Neuronal stem cell (in vitro differentiated cells): ENCODE measurements at places on chromosomes 6 and 20.

- DNase-seq: no peak
- H3K36me3 ChIP-seq: no peaks in the 10 kb centered on the region
- H3K27me3 ChIP-seq: no peaks in the 10 kb centered on the region
- H3K4me3 ChIP-seq: no peak overlapping the region
These were observed 170.7 kb downstream of the CDC5L start for GRCh38 chr6:44558024-44558831.

GRCh38 chr6:118781897-118782296 lies 112.1 kb upstream of the ASF1A start:
- no peaks in the 10 kb centered on the region for H3K36me3 ChIP-seq
- peaks cover 6% of the 10 kb centered on the region for H3K4me1 ChIP-seq
- no peak for DNase-seq
- H3K4me3 ChIP-seq: no peak overlapping the region

- no peak for DNase-seq
- H3K27ac ChIP-seq: no peak overlapping the region
- H3K36me3 ChIP-seq: no peaks in the 10 kb centered on the region
- H3K4me1 ChIP-seq: no peaks in the 10 kb centered on the region
These were observed 840.8 kb downstream of the TBC1D32 start for GRCh38 chr6:120493505-120493904.

DNA sequence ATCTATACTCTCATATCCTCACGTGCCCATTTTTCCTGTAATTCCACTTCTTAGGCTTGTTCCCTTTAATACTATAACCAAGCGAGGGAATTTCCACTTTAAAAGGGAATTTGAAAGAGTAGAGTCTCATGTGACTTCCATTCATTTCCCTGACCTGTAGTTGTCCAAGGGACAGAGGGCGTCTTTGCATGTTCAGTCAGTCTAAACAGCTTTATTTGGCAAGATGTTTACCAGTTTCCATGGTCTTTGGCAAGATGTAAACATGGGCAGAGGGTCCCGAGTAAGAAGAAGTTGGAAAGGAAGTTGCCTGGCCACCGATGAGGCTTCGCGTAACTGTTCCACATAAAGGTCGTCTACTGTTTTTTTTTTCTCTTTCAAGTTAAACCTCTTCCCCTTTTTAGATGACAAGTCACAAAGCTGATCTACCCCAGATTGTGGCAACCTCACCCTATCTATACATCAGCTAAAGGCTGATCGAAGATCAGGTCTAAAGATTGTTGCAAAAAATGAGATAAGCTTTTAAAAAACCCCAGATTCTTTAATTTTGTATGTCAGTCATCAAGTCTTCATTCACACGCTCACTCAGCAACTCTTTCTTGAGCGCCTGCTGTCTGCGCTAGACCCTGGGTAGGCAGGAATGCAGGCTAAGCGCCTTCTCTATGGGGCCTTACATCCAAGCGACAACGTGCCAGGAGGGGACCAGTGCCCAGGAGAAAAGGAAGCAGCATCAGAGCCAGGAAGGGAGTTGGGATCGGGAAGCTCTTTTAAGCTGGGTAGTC lies 31.7 kb upstream of the CCR6 start:
- no peak overlapping the region for H3K4me3 ChIP-seq
- DNase-seq: no peak
- no peak overlapping the region for H3K27ac ChIP-seq
- H3K27me3 ChIP-seq: no peaks in the 10 kb centered on the region
- no peaks in the 10 kb centered on the region for H3K36me3 ChIP-seq
- peaks cover 5% of the 10 kb centered on the region for H3K4me1 ChIP-seq

DNA sequence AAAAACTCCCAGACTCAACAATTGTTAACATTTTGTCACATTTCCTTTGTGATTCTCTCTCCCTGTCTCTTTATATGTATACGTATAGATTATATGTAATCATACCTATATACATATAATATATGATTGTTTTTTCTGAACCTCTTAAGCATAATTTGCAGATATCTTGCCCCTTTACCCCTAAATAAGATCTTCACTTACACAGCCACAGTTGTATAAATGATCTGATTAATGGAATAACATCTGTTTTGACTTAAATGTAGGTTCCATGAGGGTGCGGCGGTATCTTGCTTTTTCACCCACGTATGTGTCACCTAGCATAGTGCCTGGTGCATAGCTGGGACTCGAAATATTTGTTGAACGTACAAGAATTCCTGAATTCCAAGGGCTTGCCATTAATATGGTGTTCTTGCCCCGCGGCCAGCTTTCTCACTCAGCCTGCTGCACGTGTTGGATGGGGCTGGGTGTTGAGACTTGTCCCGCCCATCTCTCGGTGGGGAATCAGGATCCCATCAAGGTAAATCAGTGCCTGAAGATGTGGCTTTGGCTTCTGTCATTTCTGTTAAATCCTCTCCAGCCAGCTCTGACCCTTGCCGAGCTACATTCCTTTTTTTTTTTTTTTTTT lies 10.4 kb upstream of the MANBAL start:
- H3K36me3 ChIP-seq: no peaks in the 10 kb centered on the region
- H3K27ac ChIP-seq: no peak overlapping the region
- no peak for DNase-seq
- H3K4me3 ChIP-seq: no peak overlapping the region
- no peaks in the 10 kb centered on the region for H3K27me3 ChIP-seq
- H3K4me1 ChIP-seq: peaks cover 10% of the 10 kb centered on the region
